ENCODE measurements at places on chromosomes 13 and 19.

- DNase-seq, result no peak
Observed at GRCh38 chr19:15303105-15303780, 29.1 kb downstream of the BRD4 start.

DNA sequence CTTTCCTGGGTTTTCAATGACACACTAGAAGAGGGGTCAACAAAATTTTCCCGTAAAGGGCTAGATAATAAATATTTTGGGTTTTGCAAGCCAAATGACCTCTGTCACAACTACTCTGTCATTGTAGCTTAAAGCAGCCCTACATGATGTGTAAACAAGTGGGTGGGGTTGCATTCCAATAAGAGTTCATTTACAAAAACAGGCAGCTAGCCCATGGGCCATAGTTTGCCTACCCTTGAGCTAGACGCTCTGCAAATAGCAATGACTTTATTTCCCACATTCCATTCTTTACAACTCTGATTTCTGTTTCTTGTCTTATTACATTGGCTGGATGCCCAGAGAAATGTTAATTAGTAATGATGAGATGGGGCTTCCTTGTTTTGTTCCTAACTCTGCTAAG lies 76.0 kb downstream of the ZNF557 start:
- DNase-seq, result no peak

DNA sequence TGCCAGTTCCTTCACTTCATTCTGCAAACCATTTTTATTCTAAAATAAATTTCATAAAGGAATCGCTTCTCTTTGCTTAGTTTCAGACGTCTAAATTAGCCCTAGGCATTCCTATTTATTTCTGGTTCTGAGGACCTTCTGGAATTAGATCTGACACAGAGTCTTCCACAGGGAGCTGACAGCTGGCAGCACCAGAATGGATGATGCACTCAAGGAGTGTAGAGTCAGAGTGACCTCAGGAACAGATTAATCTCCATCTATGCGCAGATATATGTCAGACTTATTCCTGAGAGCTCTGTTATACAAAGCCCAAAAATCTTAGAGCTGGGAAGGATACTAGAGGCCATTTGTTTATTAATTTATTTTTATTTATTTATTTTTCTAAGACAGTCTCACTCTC lies 450.8 kb downstream of the HS6ST3 start:
- DNase-seq, result no peak

DNA sequence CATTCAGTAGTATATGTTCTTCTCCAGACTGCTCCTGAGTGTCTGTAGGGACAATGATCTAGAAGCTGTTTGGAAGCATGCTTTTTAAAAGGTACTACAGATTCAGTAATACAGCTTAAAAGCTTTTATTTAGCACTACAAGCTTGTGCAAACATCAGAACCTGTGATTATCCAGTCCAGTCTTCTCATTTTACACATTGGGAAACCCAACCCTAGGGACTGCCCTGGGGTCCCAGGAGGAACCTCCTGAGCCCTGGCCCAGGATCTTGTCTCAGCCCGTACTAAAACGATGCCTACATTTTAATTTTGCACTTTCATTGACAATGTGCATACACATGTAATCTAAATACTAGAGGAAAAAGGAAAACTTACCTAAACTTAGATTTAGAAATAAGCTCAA lies 12.5 kb downstream of the DOCK9 start:
- no peak for DNase-seq

- DNase-seq, result no peak
Observed at GRCh38 chr19:45878043-45878794, 7.7 kb downstream of the IRF2BP1 start.

- DNase-seq, result no peak
Observed at GRCh38 chr19:19534556-19535265, 3.4 kb upstream of the CILP2 start.

- no peak for DNase-seq
Observed at GRCh38 chr13:102688306-102688973, 6.4 kb downstream of the METTL21C start.

DNA sequence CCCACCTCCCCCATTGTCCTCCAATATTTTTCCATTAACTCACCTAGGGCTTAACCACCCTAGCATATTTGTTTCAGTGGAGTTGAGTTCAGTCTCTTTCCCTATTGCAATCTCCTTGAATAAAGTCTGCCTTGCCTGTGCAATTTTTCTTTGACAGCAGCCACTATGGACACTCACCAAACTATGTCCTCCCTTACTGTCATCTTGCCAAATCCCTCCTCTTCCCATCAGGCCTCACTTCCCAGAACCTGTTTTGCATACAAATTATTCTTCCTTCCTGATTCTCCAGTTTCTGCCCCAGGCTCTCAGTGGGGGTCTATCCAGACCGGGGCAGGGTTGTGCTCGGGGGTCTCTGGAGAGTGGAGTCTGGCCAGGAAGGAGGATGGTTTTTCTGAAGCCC lies 2.2 kb upstream of the LYPD5 start:
- no peak for DNase-seq

GRCh38 chr13:106295971-106296370 lies 239.5 kb downstream of the EFNB2 start:
- no peak for DNase-seq

DNA sequence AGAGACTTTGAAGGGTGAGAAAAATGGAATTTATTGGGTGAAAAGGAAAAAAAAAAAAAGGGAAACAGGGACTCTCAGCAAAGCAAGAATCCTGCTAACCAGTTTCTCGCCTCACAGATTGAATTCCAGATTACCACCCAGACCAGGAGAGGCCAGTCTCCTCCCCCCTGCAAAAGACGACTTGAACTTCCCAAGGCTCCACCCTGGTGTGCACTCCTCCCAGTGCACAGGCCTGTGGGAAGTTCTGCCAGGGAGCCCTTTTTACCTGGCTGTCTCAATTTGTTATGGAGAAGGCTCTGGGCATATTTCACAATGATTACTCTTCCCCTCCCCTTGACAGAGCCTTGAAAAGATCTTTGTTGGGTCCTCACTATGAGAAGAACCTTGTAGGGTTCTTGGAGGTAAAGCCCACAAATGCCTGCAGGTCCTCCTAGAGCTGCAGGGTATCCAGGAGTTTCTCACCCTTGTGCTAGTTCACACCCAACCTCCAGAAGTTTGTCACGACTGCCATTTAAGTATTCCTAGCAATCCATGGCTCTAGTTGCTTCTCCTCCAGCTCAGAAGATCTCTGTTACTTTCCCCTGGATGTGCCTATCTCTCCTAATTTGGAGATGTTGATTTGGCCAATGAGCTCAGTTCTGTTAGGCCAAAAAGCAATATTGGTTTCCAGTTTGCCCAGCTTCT lies 229.8 kb upstream of the TMTC4 start:
- DNase-seq, result no peak

- no peak for DNase-seq
Observed at GRCh38 chr13:46992383-46992952, 95.6 kb upstream of the HTR2A start.

DNA sequence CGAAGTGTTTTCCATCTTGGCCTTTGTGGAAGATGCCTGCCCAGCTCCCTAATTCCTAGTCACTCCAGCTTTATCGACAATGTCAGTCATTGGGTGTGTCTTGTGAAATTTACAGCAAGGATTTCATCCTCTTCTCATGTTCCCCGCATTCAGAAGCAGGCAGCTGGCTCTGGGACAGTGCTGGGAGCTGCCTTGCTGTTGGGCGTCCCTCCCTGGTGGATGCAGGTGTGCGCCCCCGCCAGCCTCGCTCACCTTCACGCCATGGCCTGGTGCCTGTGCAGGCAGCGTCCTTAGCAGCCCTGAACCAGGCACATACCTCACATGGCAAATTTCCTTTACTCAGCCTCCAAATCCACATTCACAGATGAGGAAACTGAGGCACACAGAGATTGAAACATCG lies 39.7 kb upstream of the TFDP1 start:
- no peak for DNase-seq

DNA sequence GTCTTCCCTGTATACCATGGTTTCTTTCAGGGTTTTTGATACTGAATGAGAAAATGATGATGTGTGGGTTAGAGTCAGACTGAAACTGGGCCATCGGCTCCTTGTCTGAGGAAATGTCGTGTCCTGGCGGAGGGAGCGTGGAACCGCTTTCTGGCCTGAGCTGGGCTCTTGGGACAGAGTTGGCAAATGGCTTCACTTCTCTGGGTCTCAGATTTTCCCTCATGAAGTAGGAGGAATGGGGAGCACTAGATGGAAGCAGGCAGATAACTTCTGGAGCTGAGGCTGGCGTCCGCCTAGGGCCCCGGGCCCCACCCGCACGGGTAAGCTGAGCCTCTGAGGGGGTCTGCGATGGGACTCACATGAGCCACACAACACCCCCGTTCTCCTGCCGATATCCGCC lies 133.3 kb upstream of the WASF3 start:
- DNase-seq, result no peak

Data from BJ (cell line).